ENCODE measurements at places on chromosomes 5 and 9. TPM values are rescaled to one million over a fixed set of nuclear protein-coding genes. Genes with fewer than 3 reads are reported as not detected.

DNA sequence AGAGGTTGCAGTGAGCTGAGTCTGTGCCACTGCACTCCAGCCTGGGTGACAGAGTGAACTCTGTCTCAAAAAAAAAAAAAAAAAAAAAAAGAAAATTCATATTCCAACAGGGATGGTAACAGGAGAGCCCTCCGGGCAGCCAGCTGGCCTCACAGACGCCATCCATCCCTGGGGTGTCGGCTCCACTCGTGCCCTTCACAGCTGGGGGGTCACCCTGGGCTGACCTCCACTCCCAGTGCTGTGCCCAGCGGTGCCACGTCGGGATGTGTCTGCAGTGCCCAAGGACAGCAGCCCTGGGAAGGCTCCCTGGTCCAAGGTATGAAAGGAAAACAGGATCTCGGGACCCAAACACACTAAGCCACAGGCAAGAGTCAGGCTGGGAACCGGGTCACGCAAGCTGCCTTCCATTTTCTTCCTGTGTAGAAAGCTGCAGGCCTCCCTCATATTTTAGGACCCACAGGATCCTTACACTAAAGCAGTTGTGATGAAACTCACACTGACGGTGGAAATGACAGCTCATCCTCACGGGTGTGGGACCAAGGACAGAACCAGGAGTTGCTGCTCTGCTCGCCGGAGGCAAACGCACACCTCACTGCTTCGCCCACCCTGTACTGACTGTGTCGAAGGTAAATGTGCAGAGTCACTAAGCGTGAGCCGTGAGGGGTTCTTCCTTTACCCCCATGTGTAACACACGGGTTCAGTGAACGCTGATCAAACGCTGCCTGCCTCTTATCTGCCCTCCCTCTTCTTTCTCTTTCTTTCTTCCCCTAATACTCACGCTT lies 5.3 kb downstream of the SLC12A7 start:
- no peaks in the 10 kb centered on the region for H3K36me3 ChIP-seq
- no peak overlapping the region for H3K4me3 ChIP-seq
- DNase-seq: no peak
- H3K4me1 ChIP-seq: peaks cover 11% of the 10 kb centered on the region
- H3K27ac ChIP-seq: no peak overlapping the region
- no peaks in the 10 kb centered on the region for H3K27me3 ChIP-seq

DNA sequence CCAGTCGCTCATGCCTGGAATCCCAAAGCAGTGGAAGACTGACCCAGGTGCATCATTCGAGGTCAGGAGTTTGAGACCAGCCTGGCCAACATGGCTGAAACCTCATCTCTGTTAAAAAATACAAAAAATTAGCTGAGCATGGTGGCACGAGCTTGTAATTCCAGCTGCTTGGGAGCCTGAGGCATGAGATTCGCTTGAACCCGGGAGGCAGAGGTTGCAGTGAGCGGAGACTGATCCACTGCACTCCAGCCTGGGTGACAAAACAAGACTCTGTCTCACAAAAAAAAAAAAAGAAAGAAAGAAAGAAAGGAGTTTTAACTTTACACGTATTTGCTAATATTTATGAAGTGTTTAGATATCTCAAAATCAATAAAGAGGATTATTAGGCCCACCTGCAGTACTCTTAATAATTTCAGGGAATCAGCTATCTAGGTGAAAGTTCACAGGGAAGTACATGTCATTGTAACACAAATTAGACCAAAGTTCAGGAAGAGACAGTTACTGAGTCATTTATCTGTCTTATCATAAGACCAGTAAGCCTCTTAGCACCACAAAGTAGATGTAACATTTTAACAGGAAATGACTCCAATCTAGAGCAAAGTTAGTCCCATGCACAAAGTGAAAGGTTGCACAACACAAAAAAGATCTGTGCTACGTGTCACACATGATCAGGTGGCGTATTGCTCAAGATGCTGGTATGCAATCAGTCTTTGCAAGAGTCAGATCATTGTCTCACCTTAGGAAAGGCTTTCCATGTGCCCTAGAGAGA lies 34.1 kb upstream of the PLIN2 start:
- H3K4me3 ChIP-seq: no peak overlapping the region
- H3K27ac ChIP-seq: no peak overlapping the region
- H3K36me3 ChIP-seq: no peaks in the 10 kb centered on the region
- H3K27me3 ChIP-seq: no peaks in the 10 kb centered on the region
- peaks cover 11% of the 10 kb centered on the region for H3K4me1 ChIP-seq
- peak; percentile 82 for DNase-seq

- no peaks in the 10 kb centered on the region for H3K36me3 ChIP-seq
- H3K27ac ChIP-seq: no peak overlapping the region
- no peak overlapping the region for H3K4me3 ChIP-seq
- DNase-seq: no peak
These were observed 58.6 kb upstream of the RANBP3L start for GRCh38 chr5:36360307-36360706.

The TAF11L10 gene
- not detected for polyA plus RNA-seq

DNA sequence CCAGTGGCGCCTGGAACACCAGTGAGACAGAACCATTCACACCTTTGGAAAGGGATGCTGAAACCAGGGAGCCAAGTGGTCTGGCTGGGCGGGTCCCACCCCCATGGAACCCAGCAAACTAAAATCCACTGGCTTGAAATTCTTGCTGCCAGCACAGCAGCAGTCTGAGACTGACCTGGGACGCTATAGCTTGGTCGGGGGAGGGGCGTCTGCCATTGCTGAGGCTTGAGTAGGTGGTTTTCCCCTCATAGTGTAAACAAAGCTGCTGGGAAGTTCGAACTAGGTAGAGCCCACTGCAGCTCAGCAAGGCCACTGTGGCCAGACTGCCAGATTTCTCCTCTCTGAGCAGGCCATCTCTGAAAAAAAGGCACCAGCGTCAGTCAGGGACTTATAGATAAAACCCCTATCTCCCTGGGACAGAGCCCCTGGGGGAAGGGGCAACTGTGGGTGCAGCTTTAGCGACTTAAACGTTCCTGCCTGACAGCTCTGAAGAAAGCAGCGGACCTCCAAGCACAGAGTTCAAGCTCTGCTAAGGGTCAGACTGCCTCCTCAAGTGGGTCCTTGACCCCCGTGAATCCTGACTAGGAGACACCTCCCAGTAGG lies 42.0 kb upstream of the FKTN start:
- DNase-seq: no peak
- H3K4me1 ChIP-seq: no peaks in the 10 kb centered on the region
- H3K36me3 ChIP-seq: peaks cover 2% of the 10 kb centered on the region
- no peaks in the 10 kb centered on the region for H3K27me3 ChIP-seq
- no peak overlapping the region for H3K4me3 ChIP-seq
- no peak overlapping the region for H3K27ac ChIP-seq

DNA sequence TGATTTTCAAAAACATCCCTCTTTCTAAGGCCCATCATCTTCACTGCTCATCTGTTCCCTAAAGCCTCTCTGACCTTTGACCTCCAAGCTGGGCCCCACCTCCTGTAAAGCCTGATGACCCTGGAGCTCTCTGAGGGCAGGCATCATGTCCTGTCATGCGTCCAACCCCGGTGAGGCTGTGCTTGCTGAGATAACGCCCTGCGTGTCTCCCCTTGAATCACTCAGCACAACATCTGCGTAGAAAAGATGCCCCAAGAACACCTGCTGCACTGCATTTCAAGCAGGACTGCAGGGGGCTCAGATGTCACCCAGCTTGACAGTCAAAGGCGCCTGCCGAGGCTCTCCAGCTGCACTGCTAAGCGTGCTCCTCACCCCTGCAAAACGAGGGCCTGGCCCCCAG lies 78.0 kb downstream of the OTULIN start:
- H3K27ac ChIP-seq: no peak overlapping the region
- H3K27me3 ChIP-seq: no peaks in the 10 kb centered on the region
- H3K36me3 ChIP-seq: no peaks in the 10 kb centered on the region
- H3K4me1 ChIP-seq: peaks cover 17% of the 10 kb centered on the region
- DNase-seq: no peak

The SPINK7 gene
- polyA plus RNA-seq: not detected

DNA sequence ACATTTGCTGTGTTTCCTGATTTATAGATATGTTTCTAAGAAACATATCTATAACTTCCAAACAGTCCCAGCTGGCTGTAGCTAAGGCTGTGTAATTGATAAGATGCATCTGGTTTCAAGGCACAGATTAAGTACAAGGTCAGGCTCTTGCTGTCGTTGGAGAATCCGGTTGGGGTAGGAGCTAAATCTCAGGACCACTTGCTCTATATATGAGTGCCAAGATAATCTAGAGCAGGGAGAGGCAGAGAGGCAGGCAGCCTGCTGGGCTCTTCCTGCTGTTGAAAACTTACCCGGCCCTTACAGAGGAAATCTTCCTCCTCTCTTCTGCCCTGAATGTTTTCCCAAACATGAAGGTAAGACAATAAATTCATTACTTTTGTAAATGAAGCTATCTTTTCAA lies at the start of gene C7:
C7 (plus strand) TSS at position 234 of the 400 bp plus-strand sequence; CDS start at position 348, 114 bp downstream.
- peak; percentile 35 for DNase-seq
- no peaks in the 10 kb centered on the region for H3K36me3 ChIP-seq
- no peaks in the 10 kb centered on the region for H3K4me1 ChIP-seq
- no peak within 1 kb of the TSS for H3K27ac ChIP-seq

The S1PR3 gene
- 12.5 TPM for polyA plus RNA-seq

The ADGRD2 gene
- not detected for polyA plus RNA-seq

DNA sequence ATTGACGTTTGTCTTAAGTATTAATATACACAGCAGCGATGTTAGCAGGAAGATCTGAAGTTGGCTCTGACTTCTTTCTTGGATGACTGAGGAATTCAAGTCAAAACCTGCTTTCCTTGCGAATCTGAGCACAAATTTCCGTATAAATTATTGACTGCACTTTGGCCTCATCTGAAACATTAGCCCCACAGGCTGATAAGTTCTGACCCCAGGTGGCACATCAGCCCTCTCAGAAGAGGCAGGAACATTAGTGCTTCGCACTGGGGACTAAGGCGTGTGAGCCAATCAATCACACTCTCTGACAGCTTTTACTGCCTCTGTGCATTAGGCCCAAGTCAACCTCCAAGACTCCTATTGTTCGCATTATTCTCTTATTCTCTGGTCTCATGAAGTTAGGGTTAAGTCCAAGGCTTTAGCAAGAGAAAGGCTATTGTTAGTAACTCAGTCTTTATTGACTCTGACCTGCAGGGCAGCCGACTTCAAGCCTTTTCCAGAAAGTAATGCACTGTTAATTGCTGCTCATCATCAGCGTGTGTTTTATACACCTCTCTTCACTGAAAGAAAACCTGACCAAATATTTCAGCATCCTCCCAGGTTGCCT lies 84.2 kb downstream of the ZNF608 start:
- H3K4me3 ChIP-seq: no peak overlapping the region
- no peaks in the 10 kb centered on the region for H3K36me3 ChIP-seq
- H3K27me3 ChIP-seq: no peaks in the 10 kb centered on the region
- peak; percentile 45 for DNase-seq
- H3K27ac ChIP-seq: peak overlapping the region; percentile 91

- H3K36me3 ChIP-seq: no peaks in the 10 kb centered on the region
- no peak overlapping the region for H3K27ac ChIP-seq
- no peak for DNase-seq
- peaks cover 3% of the 10 kb centered on the region for H3K27me3 ChIP-seq
These were observed 23.1 kb downstream of the NIM1K start for GRCh38 chr5:43215073-43215631.

DNA sequence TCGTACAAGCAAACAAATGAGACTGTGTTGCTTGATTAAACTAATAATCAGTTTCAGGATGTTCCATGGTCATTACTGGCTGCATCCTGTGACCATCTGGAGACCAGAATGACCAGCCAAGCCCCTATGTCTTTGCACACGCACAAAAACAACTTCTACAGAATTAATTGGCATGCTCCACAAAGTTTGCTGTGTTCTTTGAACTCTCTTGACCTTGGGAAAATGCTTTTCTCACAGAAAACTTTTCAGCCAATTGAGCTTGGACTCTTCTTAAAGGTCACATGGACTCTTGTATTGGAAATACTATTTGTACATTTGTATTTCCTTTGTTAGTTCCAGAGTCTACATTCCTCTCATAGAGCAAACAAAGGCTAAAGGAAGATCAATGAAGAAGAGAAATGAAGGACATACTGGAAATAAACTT lies 147.8 kb downstream of the ARRDC3 start:
- no peaks in the 10 kb centered on the region for H3K4me1 ChIP-seq
- no peak overlapping the region for H3K27ac ChIP-seq
- no peaks in the 10 kb centered on the region for H3K36me3 ChIP-seq

GRCh38 chr9:91483835-91484234 lies 60.2 kb upstream of the NFIL3 start:
- no peaks in the 10 kb centered on the region for H3K27me3 ChIP-seq
- H3K4me3 ChIP-seq: no peak overlapping the region
- no peaks in the 10 kb centered on the region for H3K36me3 ChIP-seq
- no peak for DNase-seq

GRCh38 chr9:15782106-15782505 lies 229.3 kb downstream of the CCDC171 start:
- no peak for DNase-seq
- no peaks in the 10 kb centered on the region for H3K4me1 ChIP-seq
- no peak overlapping the region for H3K4me3 ChIP-seq

- H3K36me3 ChIP-seq: no peaks in the 10 kb centered on the region
- H3K4me1 ChIP-seq: no peaks in the 10 kb centered on the region
- no peak for DNase-seq
- H3K27me3 ChIP-seq: no peaks in the 10 kb centered on the region
- H3K4me3 ChIP-seq: no peak overlapping the region
These were observed 262.9 kb downstream of the SPOCK1 start for GRCh38 chr5:137236252-137236651.

- H3K36me3 ChIP-seq: no peaks in the 10 kb centered on the region
- H3K4me1 ChIP-seq: no peaks in the 10 kb centered on the region
- H3K4me3 ChIP-seq: no peak overlapping the region
- H3K27me3 ChIP-seq: no peaks in the 10 kb centered on the region
These were observed 30.9 kb downstream of the CDO1 start for GRCh38 chr5:115785381-115786065.

- no peak overlapping the region for H3K4me3 ChIP-seq
- no peaks in the 10 kb centered on the region for H3K27me3 ChIP-seq
- no peaks in the 10 kb centered on the region for H3K4me1 ChIP-seq
- H3K36me3 ChIP-seq: peaks cover 9% of the 10 kb centered on the region
- peak; percentile 22 for DNase-seq
These were observed 18.5 kb downstream of the DDX31 start for GRCh38 chr9:132651259-132651658.

The TRIP13 gene
- 14.9 TPM for polyA plus RNA-seq

GRCh38 chr5:144778561-144778960 lies 607.9 kb downstream of the KCTD16 start:
- no peak overlapping the region for H3K27ac ChIP-seq
- DNase-seq: no peak
- H3K27me3 ChIP-seq: no peaks in the 10 kb centered on the region

- H3K27me3 ChIP-seq: no peaks in the 10 kb centered on the region
- no peaks in the 10 kb centered on the region for H3K36me3 ChIP-seq
- DNase-seq: no peak
- H3K4me3 ChIP-seq: no peak overlapping the region
- H3K27ac ChIP-seq: no peak overlapping the region
These were observed 21.1 kb downstream of the ERCC6L2 start for GRCh38 chr9:95896580-95896979.

The OLFM1 gene
- polyA plus RNA-seq: 0.13 TPM
